ENCODE measurements at places on chromosomes 1 and 21.
A peak's percentile ranks its signal among the peaks of the same experiment; 100 is the strongest.

DNA sequence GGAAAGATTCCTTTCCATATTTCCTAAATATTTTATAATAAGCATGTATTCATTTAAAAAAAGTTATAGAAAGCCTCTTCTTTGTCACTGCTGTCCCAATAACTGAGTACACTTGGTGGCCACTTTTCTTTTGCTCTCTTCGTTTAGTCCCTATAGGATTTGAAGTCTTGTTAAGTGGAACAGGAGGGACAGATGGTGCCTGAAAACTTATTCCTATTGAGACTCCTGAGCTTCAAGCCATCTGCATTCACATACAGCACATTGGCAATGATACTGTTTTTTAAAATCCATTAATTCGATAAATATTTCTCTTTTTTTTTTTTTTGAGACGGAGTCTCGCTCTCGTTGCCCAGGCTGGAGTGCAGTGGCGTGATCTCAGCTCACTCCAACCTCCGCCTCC is 2.0 kb upstream of the ZBTB40 start:
- DNase-seq = no peak

DNA sequence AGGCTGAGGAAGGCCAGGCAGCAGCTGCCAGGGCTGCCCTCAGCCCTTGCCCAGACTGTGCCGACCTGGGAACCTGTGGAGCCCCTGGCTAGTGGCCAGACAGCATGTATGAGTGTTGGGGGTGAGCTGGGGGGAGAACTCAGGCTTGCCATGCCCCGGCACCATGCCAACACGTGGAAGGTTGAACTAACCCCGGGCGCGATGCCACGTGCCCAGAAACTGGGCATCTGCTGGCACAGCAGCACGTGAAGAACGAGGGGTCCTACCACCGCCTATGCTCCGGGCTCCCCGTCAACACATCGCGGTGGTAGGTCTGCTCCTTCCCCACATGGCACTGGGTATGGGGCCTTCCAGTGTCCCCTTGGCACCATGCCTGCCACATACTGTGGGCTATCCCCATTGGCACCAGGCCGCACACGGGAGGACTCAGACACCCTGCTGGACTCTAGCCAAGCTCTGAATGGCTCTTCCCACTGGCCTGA is 68.7 kb downstream of the CASZ1 start:
- DNase-seq = peak; percentile 86

DNA sequence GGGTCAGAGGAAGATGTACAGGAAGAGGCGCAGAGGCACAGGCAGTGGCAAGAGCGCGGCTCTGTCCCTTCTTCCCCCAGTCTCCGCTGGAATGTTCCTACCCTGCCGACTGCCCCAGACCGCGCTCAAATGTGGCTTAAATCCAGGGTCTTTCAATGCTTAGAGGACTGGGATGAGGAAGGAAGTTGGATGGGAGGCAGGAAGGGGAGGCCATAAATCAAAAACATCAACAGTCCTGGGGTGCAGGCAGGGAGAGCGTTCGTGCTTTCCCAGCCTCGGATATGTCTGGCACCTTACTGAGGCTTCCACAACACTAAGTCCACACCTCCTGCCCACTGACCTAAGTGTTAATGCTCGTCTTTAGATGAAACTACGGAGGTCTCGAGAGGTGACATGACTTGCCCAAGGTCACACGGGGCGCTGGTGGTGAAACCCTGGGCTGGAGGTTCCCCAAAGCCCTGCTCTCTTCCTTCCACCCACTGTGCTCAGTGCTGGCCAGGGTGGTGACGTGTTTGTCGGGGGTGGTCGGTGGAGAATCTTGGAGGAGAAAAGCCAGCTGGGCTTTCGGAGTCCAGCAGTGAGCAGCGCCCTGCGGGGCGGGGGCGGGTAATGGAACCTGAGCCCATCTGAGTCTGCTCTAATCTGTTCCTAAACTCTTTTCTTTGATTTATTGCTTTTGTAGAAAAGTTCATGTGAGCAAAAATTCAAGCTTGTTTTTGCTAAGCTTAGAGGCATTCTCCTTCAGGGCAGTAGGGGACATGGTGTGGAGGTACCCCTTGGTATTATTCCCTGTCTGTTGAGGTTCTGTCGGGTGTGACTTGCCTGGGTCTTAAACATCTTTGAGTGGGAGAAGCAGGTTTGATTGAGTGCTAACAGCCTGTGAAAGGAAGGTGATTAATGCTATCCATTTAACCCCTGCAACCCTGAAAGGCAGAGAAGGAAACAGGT is 708 bp downstream of the CDA start:
- DNase-seq = peak; percentile 77

GRCh38 chr1:33470495-33471012 is 1.9 kb upstream of the ZSCAN20 start:
- peak; percentile 88 for DNase-seq

DNA sequence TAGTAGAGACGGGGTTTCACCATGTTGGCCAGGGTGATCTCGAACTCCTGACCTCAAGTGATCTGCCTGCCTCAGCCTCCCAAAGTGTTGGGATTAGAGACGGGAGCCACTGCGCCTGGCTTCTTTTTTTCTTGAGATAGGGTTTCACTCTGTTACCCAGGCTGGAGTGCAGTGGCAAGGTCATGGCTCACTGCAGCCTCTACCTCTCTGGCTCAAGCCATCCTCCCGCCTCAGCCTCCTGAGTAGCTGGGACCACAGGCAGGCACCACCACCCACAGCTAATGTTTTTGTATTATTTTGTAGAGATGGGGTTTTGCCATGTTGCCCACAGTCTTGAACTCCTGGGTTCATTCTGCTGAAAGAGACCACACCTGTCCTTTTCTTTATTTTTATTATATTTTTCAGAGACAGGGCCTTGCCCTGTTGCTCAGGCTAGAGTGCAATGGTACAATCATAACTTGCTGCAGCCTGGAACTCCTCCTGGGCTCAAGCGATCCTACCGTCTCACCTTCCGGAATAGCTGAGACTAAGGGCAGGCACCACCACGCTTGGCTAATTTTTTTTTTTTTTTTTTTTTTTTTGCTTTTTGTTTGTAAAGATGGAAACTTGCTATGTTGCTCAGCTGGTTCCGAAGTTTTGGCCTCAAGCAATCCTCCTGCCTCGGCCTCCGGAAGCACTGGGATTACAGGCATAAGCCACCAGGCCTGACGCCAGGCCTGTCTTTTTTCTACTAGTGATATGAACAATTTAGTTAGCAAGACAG is 3.1 kb downstream of the LMNA start:
- no peak for DNase-seq

DNA sequence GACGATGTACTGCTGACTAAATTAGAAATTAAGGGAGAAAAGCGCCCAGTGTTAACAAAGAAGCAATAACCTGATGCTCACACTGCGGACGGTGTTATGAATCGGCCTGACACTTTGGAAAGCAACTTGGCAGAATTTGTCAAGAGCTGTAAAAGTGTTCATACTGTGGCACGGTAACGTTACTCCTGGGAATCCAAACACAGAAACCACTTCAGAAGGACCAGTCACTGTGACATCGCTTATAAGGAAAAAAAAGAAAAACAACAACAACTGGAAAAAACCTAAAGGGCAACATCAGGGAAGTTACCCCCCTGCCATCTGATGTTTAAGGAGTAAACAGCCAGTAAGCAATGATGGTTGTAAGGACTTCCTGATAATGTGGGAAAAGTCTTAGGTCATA is 27.7 kb downstream of the CAPZB start:
- DNase-seq = no peak

DNA sequence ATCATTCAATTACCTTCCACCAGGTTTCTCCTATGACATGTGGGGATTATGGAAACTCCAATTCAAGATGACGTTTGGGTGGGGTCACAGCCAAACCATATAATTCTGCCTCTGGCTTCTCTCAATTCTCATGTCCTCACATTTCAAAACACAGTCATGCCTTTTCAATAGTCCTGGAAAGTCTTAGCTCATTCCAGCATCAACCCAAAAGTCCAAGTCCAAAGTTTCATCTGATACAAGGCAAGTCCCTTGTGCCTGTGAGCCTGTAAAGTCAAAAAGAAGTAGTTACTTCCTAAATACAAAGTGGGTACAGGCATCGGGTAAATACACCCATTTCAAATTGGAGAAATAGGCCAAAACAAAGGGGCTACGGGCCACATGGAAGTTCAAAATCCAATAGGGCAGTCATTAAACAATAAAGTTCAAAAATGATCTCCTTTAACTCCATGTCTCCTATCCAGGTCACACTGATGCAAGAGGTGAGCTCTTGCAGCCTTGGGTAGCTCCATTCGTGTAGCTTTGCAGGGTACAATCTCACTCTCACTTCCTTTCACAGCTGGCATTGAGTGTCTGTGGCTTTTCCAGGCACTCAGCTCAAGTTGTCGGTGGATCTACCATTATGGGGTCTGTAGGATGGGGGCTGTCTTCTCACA is 112.9 kb downstream of the FCRL5 start:
- DNase-seq = no peak

DNA sequence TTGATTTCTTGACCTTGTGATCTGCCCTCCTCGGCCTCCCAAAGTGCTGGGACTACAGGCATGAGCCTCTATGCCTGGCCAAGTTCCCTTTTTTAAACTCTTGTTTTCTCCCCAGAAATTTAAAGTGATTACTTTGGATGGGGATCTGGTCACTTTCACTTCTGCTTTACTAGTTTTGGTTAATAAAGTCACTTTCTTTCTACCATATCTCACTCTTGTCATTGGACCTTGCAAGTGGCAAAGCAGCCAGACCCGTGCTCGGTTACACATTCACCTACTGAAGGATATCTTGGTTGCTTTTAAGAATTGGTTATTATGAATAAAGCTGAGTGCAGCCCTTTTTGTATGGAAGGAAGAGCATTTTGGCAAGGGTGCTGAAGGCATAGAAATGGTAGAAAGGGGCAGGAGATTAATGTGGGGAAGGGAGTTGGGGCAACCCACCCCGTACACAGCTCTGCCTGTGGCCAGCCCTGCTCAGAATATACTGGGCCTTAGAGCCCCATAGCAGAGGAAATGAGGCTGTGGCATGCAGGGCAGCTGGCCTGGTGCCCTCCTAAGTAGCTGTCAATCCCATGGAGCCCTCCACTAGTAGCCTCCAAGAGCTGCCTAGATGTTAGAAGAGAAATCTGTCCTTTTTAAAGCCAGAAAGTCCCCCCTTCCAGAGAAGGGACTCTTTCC is 40.7 kb downstream of the CD2 start:
- no peak for DNase-seq

DNA sequence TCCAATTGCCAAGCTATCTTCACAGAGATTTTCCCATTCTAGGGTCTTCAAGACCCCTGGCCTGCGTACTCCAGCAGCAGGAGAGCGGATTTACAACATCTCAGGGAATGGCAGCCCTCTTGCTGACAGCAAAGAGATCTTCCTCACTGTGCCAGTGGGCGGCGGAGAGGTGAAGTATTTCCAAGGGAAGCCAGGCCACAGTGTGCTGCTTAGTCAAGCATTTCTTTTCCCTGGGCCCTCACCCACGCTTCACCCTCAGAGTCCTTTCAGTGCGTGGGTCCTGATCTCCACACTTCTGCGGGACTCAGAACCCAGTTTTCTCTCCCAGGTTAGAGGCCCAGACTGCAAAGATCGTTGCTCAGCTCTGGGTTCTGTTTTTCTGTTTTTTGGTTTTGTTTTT is 13.1 kb downstream of the CDCA8 start:
- no peak for DNase-seq

- DNase-seq = no peak
Measured at GRCh38 chr1:21510113-21510493, 880 bp downstream of the ALPL start.

- DNase-seq = no peak
Measured at GRCh38 chr1:165152727-165153126, 203.8 kb downstream of the LMX1A start.

DNA sequence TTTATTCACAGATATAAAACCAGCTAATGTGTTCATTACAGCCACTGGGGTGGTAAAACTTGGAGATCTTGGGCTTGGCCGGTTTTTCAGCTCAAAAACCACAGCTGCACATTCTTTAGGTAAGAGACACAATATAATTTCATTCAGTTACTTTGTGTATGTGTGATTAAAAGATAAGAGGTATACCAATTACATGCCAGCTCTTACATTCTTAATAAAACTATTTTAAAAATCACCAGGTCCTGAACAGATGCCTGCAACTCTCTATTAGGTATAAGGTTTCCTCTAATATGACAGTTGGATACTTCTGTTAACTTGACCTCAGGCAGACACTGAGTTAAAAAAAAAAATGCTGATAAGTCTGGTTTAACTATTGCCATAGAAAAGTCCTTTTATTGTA is 122.1 kb downstream of the NEK7 start:
- DNase-seq = no peak

DNA sequence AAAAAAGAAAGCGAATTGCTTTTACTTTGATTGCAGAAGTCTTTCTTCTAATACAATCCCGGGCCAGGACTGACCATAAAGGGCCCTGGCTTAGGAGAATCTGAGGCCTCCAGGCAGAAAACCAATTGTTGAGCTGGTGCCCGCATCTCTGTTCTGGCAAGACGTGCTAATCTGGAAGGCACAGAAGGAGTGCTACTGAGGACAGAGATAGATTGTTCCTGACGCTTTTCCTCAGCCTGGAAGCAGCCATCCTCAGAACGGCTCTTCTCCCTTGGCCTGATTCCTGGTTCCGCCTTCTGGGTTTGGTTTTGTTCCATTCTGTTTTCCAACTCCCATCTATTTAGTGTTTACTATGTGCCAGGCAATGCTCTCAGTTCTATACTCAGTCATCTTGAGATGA is 44.8 kb upstream of the SPOCD1 start:
- no peak for DNase-seq

DNA sequence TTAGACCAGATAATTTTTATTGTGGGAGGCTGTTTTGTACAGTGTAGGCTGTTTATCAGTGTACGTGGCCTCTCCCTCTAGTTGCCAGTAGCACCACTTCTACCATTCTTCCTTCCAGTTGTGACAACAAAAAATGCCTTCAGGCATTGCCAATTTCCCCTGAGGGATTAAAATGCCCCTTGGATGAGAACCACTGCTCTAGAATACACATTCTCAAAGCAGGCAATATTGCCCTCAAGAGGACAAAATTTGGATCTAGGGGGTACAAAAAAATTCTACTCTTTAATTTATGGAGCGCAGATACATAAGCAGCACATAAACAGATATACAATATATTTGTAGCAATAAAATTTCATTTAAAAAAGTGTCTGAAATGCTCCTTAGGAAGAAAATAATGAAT is 674.6 kb downstream of the PTPRC start:
- DNase-seq = no peak

- no peak for DNase-seq
Measured at GRCh38 chr1:209010475-209011230, 572.9 kb upstream of the CAMK1G start.

DNA sequence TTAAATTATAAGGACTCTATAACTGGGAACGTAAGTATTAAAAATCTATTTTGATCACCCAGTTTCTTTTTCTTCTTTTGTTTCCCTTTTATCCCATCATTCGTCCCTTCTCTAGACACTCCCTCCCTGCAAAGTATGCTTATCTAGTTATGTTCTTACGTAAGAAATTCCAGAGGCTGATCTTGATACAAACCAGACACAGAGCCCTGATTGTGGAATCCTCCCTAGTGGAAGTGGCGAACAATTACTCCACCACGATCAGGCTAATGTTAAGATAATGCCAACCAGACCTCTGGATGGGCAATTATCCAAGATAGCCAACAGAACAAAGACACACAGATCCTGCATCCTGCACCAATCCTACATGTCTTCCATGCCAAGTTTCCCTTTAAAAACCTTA is 1557.4 kb downstream of the PLA2G4A start:
- no peak for DNase-seq

- DNase-seq = no peak
Measured at GRCh38 chr1:221182791-221183533, 303.7 kb downstream of the HLX start.

Measured in sigmoid colon (tissue), 7 donors.